ELR (cell line): ENCODE measurements at places on chromosomes 7 and 10.

- no peak for DNase-seq
Measured at GRCh38 chr10:69739634-69740033, 62.1 kb upstream of the COL13A1 start.

DNA sequence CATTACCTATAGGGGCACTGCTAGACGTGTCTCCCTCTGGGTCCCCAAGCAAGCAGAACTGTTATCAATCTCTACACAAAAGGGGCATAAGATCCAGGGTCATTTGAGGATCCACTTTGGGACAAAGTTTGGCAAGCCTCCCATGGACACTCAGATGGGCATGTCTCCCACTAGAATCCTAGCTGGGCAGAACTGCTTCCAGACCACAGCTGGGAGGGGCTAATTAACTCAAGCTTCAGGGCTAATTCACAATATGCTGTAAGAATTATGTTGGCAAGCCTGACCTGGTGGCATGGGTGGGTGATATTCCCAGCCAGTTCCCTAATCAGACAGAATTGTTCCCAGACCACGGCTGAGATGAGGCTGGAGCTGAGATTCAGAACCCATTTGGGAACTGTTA is 738.4 kb upstream of the FZD8 start:
- DNase-seq: no peak

GRCh38 chr10:113485736-113486135 is 67.1 kb upstream of the HABP2 start:
- no peak for DNase-seq

DNA sequence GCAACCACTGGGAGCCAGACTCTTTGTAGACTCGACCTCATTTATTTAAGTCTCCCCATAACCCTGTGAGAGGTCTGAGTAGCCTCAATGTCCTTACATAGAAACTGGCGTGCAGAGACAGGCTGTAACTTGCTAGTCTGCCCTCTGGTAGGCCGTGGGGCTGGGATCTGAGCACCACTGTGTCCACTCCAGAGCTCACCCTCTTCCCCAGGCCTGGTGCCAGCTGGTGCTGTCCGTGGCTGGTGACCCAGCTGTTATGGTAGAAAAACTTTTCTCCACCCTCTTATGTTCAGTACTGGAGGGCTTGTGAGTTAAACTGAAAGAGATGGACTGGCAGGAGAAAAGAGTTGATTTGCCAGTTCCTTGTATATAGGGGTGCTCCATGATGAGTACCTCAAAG is 41.9 kb downstream of the ADAMTS14 start:
- no peak for DNase-seq

DNA sequence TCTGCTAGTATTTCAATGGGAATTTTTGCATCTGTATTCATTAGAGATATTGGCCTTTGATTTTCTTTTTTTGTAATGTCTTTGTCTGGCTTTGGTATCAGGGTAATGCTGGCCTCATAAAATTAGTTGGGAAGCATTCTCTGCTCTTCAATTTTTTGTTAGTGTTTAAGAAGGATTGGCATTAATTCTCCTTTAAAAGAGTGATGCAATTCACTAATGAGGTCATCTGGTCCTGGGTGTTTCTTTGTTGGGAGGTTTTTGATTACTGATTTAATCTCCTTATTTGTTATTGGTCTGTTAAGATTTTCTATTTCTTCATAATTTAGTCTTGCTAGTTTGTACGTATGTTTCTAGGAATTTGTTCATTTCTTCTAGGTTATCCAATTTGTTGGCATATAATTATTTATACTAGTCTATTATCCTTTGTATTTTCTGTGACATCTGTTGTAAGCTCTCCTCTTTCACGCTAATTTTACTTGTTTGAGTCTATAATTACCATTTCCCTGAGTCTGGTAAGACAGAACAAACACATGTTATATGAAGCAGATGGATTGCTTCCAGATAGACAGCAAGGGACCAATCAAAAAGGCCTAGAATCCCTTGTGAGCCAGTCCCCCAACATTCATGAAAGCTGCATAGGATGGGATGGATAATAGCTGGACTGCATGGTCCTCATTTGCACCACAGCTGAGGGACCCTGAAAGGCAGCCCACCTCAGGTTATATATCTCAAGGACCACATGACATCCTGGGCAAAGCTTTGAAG is 54.4 kb downstream of the MTPAP start:
- DNase-seq: no peak

DNA sequence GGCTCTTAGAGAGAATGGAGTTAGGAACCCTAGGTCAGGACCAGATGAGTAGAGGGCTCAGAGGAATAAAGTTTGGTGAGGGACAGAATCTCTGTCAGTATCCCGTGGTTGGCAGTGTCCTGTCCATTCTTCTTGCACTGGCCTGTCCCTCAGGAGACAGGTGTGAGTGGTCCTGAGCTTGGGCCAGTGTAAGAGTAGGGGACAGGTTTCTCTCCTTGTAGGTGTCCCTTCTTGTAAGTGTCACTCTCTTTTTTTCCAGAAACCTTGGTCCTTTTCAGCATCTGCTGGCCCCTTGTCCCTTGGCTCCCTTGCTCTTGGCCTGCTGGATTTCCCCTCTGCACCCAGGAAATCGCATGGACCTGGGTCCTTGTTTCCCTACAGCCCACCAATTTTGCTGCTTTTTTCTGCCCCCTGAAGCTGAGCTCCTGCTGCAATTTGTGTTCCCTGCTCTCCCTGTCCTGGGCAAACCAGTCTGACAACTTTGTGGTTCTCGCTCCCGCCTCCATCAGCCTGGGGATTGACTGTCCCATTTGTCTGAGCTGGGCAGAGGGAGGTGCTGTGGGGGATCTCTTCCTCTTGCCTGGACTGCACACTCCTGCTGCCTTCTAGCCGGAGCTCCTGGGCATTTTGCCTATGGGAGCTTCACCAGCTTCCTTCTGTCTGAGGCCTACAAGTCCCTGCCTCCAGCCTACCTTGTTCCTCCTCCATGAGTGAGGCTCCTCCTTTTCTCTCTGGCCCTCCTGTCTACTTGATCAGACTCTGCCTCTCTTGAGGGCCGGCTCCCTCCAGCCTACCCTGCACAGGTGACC is 6.5 kb downstream of the TSPAN14 start:
- peak; percentile 43 for DNase-seq

DNA sequence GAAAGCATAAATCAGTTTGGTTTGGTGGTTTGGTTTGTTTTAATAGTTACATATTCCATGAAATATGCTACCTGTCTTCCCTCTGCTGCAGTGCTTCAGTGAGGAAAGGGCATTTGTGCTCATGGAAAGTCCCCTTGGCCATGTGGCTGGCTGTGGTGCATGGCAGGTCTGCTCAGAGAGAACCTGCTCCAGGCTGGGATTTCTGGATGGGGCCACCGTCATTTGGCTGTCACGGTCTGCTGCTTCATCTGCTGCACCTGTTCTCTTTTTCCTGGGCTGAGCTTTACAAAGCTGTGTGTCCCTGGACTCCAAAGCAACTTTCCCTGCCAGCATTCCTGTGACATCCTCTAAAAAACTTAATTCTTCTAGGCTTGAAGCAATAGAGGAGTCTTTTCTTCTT is 8.9 kb downstream of the CDK14 start:
- DNase-seq: no peak

- DNase-seq: no peak
Measured at GRCh38 chr7:21128062-21128817, 299.6 kb upstream of the SP4 start.

- no peak for DNase-seq
Measured at GRCh38 chr10:22634093-22634492, 80.3 kb downstream of the PIP4K2A start.

DNA sequence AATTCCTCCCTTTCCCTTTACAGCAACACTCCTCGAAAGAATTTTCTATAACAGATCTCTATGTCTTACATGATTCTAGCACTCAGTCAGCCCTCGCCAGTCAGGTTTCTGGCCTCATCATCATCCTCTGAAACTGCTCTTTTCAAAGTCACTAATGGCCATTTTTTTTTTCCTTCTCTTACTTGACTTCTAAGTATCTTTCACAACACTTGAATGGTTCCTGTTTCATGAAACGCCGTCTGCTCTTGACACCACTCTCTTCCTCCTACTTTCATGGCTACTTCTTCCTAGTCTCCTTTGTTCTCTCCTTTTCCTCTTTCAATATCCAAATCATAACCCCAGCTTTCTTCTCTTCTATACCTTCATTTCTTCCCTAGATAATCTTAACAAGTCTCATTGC is 100.5 kb upstream of the NRP1 start:
- no peak for DNase-seq

GRCh38 chr10:92850185-92850584 is 1.9 kb downstream of the EXOC6 start:
- peak; percentile 65 for DNase-seq
